T-helper 17 cell (primary cell): ENCODE measurements at places on chromosomes 1 and 21. TPM values are rescaled to one million over a fixed set of nuclear protein-coding genes. Genes with fewer than 3 reads are reported as not detected.

The ZNF683 gene
- not detected for total RNA-seq

The RGS7 gene
- total RNA-seq, result not detected

The CNR2 gene
- 0.85 TPM for total RNA-seq

The S100A9 gene
- total RNA-seq, result 138 TPM

The UBE2U gene
- not detected for total RNA-seq

The OR6K3 gene
- total RNA-seq, result not detected

The LYPD8 gene
- total RNA-seq, result not detected

The TP53BP2 gene
- 97.6 TPM for total RNA-seq

The TMEM125 gene
- not detected for total RNA-seq

GRCh38 chr1:30868833-30869435, 39.6 kb downstream of the SDC3 start:
- no peak for DNase-seq

DNA sequence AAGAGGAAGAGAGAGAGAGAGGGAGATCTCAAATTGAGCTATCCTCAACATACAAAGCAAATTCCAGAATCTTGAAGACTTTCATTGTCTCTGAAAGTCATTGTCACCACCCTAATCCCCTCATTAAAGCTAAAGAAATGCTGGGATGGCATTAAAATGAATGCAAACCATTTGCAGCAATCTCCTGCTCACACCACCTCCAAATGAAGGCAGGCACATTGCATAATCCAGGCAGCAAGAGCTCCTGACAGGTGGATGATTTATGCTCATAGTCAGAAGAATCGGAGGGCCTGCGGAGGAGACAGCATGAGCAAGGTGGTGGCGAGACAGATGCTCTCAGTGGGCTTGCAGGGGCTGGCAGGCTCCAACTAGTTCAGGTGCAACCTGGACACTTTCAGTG, 90.2 kb downstream of the ESRRG start:
- no peak for DNase-seq

- no peak for DNase-seq
These were observed 23.2 kb downstream of the PCNT start for GRCh38 chr21:46347203-46347550.

GRCh38 chr1:208154040-208154439, 90.1 kb downstream of the PLXNA2 start:
- no peak for DNase-seq

DNA sequence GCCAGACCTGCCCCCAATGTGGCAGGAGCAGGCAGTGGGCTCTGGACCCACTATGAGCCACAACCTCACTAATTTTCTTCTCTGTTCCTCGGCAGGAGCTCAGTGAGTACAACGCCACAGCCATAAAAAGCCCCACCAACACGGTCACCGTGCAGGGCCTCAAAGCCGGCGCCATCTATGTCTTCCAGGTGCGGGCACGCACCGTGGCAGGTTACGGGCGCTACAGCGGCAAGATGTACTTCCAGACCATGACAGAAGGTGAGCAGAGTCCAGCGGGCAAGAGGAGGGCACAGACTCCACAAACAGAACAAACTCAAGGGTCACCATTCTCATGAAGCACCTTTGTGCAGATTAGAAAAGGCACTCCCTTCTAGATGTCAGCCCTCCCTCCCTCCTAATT, 79.9 kb downstream of the LACTBL1 start:
- DNase-seq, result no peak

DNA sequence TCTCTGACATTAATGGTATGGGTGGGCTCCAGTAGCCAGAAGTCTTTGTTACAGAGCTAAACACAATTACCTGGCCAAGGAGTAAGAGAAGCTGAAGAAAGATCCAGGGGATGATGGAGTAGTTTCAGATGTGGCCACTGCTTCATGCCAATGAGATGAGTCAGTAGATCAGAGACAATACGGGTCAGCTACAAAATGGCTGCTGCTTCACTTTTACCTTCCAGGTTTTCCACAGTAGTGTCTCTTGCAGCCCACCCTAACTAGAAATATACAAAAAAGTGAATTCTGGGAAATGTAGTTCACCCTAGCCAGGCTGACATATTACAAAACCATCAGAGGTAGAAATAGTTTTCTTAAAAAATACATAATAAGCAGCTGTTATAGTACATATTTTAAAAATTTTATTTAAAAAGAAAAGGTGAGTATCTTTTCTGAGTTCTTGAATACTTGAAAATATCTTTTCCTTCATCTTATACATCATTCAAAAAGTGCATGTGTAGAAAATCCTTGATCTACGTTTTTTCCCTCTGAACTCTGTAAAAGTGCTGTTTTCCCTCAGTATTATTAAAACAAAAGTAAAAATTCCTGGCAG, 36.1 kb downstream of the LRIF1 start:
- DNase-seq, result no peak

- DNase-seq, result no peak
These were observed 132.2 kb downstream of the PAPPA2 start for GRCh38 chr1:176595217-176595616.

- no peak for DNase-seq
These were observed 576.2 kb downstream of the MATN1 start for GRCh38 chr1:30147188-30147587.

DNA sequence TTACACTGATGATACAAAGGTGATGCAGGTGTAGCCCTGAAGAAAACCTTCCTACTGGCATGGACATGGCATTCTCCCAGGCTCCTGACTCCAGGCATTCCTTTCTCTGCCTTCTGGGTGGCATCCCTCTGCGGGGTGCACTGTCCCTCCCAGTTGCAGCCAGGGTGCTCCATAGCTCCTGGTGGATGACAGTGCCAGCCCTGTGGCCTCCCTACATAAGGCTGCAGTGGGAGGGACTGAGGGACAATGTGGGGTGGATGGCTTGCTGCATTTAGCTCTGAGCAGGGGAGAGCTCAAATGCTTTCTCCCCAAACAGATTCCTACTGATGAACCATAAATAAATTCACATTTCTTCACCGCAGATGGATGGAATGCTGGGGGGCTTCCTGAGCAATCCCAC, 97.0 kb upstream of the GJB5 start:
- no peak for DNase-seq

DNA sequence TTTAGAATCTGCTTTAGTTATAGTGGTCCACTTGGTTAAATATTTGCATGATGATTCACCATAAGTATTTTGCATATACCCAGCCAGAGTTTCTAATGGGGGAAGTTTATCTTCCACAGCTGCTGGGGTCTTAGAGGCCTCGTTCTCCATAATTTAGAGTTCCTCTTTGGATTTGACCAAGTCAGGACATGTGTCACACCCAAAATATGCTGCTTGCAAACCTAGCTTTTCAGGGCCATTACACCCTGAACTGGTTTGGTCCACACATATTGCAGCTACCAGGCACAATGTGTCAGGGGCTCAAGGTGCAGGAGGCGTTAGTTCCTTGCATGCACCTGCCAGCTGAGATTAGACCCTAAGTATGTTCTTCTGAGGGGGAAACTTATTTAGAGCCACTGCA, 17.1 kb upstream of the FMO4 start:
- no peak for DNase-seq

GRCh38 chr1:225580238-225581099, 72.5 kb downstream of the ENAH start:
- DNase-seq, result no peak

DNA sequence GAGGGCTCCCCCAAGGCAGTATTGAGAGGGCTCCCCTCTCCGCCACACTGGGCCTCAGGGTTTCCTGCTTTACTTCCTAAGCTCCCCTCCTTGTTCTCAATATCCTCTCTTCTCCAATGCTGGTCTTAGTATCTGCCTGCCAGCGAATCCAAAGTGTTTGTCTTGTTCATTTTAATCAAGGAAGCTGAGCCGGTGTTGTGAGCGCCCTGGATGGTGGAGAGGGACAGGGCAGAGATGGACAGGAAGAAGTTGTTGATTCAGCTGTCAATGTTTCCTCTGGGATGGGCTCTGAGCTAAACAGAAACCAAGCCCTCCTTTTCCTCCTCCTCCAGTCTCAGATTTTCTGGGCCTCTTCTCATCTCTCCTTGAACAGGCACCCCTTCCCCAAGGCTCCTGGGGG, 5.4 kb downstream of the OLFML3 start:
- DNase-seq, result no peak

DNA sequence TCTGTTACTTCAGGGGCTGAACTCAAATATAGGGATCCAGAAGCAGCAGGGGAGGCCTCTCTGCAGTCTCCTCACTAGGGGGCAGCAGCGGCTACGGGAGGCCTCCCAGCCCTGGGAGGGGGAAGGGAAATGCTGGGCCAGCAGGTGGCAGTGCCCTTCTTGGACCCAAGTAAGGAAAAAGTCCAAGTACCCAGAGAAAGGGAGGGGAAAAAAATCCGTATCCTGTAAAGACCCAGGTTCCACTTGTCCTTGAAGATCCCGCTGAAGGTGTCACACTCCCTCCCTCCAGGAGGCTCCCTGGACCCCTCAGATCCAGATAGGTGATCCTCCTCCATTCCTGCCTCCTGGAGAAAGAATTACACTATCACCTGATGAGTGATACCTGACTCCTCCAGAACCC, 14.1 kb upstream of the NUAK2 start:
- peak; percentile 55 for DNase-seq

- no peak for DNase-seq
These were observed 28.9 kb upstream of the VAV3 start for GRCh38 chr1:107993920-107994319.

DNA sequence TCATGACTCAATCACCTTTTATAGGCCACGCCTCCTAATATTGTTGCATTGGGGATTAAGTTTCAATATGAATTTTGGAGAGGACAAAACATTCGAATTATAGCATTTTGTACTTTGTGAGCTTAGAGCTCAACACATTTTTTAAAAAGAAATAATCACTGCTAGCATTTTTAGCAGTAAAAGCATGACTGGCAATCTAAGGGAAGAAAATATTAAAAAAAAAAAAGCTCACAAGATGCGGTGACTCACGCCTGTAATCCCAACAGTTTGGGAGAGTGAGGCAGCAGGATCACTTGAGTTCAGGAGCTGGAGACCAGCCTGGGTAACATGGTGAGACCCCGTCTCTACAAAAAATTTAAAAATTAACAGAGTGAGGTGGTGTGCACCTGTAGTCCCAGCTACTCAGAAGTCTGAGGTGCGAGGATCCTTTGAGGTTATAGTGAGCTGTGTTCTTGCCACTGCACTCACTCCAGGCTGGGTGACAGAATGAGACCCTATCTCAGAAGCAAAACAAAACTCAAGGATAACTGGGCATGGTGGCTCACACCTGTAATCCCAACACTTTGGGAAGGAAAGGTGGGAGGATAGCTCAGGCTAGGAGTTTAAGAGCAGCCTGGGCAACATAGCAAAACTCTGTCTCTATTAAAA, 28.8 kb upstream of the DIPK1A start:
- DNase-seq, result no peak

GRCh38 chr1:109274533-109275476, 8.1 kb downstream of the PSRC1 start:
- DNase-seq, result no peak

DNA sequence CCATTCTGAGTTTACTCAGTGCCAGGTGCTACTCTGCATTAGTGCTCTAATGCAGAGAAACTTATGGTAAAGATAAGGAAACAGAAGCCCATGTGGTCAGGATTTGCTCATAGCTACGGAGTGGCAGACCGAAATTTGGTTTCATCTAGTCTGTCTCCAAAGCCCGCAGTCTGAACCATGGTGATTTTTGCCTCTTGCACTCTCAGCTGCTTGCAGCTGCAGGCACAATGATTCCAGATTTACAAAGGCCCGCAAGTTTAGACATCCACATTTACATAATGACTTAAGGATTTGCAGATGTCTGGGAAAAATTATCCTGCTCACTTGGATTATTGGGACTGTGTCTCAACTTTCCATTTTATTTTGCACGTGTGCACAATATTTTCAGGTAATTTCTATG, 161.3 kb upstream of the KCNJ6 start:
- DNase-seq, result no peak

- DNase-seq, result no peak
These were observed 65.9 kb upstream of the L1TD1 start for GRCh38 chr1:62128745-62129144.

GRCh38 chr1:233639611-233640010, 25.7 kb downstream of the KCNK1 start:
- no peak for DNase-seq

DNA sequence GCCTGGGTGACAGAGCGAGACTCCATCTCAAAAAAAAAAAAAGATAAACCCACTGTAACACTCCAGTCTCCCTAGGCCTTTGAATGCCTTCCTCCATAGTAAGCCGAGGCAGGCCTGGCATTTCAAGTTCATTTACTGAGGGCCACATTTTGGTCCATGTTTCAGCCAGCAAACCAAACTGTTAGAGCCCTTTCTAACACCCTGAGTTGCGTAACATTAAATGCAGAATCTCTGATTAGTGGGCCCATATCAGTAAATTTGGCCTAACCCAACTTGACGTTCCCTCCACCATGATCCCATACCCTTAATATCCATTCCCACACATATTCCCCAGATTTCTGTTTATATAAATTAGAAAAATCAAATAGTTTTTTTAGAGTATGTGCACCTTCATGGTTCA, 12.4 kb downstream of the MPZL1 start:
- DNase-seq, result no peak

DNA sequence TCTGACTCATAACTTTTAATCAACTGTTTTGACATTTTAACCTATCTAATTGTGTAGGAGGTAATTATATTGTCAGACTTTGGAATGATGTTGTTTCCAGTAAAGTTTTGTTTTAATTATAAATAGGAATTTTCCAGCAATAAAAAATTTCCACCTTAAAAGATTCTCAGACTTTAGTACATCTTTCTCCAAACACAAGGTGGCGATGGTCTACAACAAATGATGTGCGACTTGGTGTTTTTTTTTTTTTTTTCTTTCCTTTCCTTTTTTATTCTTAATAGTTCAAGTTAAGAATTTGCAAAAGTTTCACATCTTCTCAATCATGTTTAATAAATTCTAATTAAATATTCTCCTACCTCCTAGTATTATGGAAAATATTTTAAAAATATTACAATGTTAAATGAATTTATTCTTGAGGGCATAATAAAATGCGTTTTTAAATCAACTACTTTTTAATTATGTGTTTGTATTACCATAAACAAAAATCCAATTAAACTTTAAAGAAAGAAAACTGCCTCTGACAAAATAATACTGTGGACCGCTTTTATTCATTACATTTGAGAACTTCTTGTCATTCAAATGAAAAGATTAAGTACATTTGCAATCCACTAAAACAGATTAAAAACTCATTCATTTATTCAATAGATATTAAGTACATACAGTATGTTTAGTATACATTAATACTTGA, 4.4 kb upstream of the ADAMTS1 start:
- no peak for DNase-seq

DNA sequence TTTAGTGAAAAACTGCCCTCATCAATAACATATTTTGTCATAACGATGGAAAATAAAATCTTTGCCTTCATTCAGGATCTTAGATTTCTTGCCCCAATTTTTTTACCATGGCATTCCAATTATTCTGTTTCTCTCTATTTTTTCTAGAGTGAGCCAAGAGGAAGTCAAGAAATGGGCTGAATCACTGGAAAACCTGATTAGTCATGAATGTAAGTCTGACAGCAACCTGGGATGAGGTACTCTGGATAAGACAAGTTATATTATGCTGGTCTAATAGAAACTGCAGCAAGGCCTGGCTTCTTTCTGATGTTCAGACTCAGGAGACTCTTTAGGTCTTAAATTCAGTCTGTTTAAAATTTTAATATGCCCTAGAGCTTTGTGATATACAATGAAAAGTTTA, 3.5 kb downstream of the RGS4 start:
- no peak for DNase-seq
